A549 (cell line): ENCODE measurements at places on chromosomes 2 and 18. TPM values are rescaled to one million over a fixed set of nuclear protein-coding genes. Genes with fewer than 3 reads are reported as not detected.

COL4A3 gene
- polyA plus RNA-seq, result 1.5 to 2.1 TPM (median 1.8 TPM) in 3 replicates

SLC4A5 gene
- 0.38 to 0.63 TPM (median 0.50 TPM) in 3 replicates for polyA plus RNA-seq

CRYBA2 gene
- polyA plus RNA-seq, result not detected in 3 replicates

CFC1 gene
- polyA plus RNA-seq, result not detected in 3 replicates

HOXD4 gene
- 0.54 to 0.92 TPM (median 0.87 TPM) in 3 replicates for polyA plus RNA-seq

MOGAT1 gene
- not detected in 3 replicates for polyA plus RNA-seq

ALLC gene
- not detected in 3 replicates for polyA plus RNA-seq
